MCF 10A (cell line): ENCODE measurements at places on chromosomes 12 and 14. TPM values are rescaled to one million over a fixed set of nuclear protein-coding genes. Genes with fewer than 3 reads are reported as not detected.

DNA sequence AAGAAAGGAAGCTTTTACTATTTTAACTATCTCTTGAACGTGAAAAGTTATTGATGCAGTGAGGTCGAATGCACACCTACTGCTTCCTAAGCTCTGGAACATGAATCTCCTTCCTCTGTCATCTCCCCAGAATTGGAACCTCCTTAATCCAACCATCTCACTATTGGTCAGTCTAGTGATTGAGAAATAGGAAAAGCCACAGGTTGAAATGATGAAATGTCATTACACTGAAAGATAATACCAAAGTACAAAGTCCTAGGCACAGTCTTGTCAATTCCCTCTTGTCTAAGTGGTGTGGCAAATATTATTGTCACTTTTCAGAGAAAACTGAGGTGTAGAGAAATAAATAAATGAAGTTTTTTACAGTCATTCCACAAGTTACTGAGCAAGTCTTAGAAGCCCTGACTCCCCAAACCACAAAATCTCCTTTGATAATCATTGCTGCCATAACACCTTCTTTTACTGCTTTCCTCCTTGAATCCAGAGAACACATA is 19.5 kb upstream of the HIGD1C start:
- peak; percentile 52 for DNase-seq

DNA sequence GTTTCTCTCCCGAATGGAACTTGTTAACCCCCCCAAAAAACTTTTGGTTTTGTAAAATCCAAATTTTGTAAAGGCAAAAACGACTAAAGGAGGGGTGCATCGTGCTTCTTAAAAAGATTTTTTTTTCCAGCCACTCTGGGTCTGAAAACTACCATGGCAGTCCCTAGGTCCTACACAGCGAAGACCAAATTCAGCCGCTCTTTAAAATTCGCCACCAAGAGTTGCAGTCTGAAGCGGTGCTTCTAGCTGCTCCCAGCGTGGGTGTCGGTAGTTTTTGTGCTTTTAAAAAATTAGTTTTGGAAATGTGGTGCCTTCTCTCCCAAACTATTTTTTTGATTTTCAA is 873 bp upstream of the GSC start:
- no peak for DNase-seq

GRCh38 chr12:22447223-22447622 is 97.1 kb downstream of the C2CD5 start:
- no peak for DNase-seq

GRCh38 chr12:100463661-100464060 is 10.0 kb upstream of the NR1H4 start:
- no peak for DNase-seq

DNA sequence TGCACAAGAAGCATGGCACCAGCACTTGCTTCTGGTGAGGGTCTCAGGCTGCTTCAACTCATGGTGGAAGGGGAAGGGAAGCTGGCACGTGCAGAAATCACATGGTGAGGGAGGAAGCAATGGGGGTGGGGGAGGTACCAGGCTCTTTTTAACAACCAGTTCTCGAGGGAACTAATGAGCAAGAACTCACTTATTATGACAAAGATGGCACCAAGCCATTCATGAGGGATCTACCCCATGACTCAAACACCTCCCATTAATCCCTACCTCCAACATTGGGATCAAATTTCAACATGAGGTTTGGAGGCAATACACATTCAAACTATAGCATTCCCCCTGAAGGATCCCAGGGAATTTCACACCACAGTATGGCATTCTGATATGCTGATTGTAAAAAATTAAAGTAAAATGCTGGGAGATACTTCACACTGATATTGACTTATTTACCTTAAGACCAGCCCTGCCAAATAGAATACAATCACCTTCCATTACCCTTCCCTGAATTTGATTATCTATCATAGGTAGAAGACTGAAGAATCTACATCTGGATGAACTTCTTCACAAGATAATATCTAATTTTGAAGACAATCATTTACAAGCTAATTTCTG is 201.7 kb upstream of the PLXNC1 start:
- DNase-seq = peak; percentile 78

DNA sequence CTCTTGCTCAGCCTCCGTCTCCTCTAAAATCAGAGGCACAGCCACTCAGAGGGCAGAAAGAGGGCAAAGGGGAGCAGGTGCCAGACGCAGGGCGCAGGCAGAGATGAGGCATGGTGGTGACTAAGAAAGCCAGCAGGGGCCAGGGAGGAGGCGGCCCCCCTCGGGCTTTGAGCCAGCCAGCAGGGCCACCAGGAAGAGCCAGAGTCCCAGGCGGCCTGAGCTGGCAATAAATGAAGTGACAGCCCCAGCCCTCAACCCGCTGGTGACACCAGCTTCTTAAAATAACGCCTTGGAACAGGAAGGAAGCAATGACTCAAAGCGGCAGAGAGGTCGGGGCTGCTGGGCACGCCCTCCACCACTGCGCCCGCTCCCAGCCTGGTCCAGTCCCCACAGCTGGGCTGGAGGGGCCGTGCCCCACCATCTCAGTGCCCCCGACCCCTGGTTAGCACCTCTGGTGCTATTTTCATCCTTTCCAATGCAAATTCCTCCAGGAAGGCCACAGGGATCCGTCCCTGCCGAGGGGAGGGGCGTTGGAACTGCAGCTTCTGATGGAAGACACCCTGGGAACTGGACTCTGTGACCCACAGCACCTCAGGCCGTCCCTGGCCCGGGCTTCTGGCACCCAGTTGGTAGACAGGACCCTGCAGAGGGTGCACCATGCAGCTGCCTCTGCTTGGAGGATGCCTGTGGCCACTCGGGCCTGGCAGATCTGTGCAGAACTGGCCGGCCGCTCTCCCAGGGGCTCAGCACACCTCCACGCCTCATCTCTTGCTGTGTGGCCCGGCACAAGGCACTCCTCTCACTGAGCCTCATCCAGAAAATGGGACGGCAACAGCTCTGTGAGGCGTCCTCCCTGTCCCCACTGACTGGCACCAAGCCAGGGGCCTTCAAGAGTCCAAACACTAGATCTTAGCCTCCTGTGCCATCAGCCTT is 113.7 kb downstream of the NCOR2 start:
- DNase-seq = peak; percentile 49

Gene MGAT4C
- 0.10 TPM in 1 of 2 replicates, not detected in the other for total RNA-seq

Gene DNAL1
- 18.5 and 33.0 TPM in 2 replicates for total RNA-seq

Gene GLIPR1L1
- not detected in 2 replicates for total RNA-seq

Gene MYBPC1
- total RNA-seq = 0.29 and 0.70 TPM in 2 replicates

Gene MYH6
- not detected in 2 replicates for total RNA-seq
